ENCODE measurements at places on chromosomes 11 and 22.

DNA sequence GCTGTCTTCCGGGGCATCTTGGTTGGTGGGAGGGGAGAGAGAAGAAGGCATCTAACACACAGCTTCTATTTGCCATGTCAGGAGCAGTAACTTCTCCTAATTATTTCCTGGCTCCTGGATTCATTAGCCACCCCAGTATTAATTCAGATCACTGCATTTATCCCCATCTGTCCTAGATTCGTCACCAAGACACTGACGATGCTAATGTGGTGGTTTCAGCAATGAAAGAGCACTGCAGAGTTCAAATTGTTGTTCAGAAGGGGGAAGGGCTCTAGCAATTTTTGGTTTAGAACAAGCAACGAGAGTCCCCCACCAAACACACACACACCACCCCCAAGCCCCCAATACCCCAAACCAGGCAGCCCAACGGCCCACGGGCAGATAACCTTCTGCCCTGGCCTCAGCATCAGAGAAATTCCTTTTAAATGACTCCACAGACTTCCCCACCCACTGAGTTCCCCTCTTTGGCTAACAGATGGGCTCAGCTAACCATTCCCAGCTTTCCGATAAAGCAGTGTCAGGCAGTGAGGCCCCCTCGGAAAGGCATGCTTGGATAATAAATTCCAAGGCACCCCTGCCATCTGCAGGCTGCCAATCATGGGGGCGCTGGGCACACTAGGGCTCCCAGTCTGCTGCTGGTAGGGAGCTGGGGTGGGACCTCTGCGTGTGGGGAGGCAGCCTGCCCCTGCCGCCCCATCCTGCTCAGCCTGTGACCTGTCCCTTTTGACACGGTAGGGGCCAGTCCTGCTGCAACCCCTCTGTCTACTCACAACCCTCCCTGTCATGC lies 453.5 kb downstream of the MIAT start:
- no peak for DNase-seq

DNA sequence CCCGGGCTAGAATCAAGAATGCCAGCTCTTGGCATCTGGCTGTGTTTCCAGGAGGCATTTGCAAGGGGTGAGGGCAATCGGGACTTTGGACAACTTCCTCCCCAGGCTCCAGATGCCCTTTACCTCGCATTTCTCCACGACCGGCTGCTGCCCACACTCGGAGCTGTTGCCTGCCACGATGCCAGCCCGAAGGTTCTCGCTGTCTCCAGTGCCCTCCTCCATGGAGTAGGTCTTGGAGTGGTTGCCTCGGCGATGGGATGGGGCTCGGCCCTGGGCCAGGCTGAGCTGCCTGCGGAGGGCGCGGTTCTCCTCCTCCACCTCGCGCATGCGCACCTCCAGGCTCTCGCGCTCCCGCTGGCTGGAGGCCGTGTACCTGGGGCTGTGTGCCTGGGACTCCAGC lies 270.0 kb downstream of the LARGE1 start:
- DNase-seq = no peak

DNA sequence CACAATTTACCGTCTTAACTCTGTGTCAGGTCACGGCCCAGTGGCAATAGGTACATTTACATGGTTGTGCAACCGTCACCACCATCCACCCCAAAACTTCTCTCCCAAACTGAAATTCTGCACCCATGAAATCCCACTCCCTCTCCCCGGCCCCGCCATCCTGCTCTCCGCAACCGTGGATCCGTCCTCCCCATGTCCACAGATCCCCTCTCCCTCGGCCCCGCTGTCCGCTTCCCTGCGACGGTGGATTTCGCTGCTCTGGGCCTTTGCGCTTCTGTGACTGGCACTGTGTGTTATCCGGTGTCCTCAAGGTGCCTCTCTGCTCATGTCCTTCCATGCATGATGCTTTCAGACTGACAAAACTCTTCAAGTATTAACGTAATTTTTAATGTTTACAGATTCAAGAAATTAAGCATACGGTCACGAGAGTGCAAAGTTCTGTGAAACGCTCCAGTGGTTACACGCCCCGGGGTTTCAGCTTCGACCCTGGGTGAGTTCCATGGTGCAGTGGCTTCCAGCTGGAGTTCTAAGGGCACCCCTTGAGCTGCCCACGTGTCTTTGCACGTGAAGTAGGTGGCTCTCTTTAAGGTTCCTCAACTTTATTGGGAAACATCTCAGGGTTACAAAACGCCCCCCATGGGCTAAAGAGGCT lies 76.4 kb downstream of the KCNQ1 start:
- no peak for DNase-seq

GRCh38 chr11:78061088-78061920 lies 2.4 kb upstream of the THRSP start:
- no peak for DNase-seq

DNA sequence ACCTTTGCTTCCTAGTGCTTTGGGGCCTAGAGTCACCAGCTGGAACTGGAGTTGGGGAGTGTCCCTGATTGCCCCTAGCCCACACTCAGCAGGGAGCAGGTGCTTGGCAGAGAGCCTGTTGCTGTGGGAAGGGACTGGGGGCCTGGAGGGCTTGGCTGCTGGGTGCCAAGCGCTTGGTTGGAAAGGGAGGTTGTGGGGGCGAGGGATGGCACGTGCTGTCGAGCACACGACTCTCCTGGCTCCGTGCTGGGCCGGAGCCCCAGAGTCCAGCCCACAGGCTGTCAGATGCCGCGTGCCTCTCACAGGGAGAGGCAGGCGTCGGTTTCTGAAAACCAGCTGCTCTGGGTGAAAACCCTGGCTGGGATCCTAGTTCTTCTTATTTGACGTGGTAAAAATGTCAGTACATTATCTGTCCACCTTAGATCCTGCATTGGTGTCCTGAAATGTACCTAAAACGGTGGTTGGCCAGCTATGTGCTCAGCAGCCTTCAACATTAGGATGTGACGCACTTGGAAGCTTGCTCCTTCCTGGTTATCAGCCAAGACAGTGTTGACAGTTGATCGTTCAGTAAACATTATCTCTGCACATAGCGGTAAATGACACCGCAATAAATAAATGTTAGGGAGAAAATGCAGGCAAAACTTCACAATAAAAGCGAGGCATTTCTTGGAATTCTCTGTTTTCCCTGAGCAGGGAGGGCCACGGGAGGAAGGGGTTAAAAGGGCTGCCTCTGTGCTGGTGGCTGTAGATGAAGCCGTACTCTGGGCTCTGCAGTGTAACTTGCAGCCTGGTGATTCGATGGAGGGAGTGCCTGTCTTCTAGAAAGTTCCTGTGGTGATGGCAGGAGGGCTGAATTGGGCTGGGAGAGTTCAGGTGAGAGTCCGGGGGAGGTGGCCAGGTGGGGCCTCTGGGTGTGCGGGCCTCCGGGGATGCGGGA lies 29.2 kb downstream of the GRAMD4 start:
- no peak for DNase-seq

- DNase-seq = no peak
Observed at GRCh38 chr11:67514116-67514515, 6.2 kb upstream of the CDK2AP2 start.

- no peak for DNase-seq
Observed at GRCh38 chr22:22218302-22218701, 26.3 kb upstream of the VPREB1 start.

DNA sequence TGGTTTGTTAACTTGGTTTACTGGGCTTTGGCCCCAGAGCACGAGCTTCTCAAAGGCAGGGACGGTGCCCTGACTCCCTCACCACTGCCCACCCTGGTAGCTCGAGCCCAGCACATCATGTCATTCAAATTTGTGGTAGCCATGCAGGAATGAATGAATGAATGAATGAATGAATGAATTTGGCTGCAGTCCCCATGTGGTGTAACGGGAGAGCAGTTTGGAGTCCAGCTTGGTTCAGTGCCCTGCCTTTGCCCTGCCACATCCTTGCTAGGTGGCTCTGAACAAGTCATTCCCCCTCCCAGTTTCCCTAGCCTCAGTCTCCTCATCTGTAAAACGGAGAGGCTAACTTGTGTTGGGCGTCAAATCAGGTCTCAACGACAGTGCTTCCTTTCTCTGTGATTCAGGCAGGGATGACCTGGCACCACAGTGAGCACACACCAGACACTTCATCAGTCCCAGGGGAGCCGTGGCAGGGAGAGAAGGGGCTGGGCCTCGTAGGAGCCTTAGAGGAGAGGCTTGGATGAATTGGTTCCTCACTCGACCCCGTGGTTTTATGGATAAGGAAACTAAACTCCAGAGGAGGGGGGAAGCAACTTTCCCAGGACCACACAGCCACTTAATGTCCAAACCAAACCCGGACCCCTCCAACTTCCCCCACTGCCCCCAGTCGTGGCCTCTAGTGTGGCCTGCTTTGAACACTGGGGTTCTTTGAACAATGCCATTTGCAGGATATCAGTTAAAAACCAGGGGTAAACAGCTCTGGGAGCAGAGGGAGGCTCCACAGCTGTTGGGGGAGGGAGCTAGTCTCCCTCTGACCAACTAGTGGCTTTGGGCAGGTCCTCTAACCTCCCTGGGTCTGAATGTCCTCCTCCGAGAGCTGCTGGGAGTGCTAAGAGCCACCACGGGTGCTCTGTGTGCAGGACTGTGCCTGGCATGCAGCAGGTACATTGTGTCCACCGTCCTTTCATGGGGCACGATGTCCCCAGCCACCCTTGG lies 86.2 kb downstream of the CACNA1I start:
- DNase-seq = no peak

DNA sequence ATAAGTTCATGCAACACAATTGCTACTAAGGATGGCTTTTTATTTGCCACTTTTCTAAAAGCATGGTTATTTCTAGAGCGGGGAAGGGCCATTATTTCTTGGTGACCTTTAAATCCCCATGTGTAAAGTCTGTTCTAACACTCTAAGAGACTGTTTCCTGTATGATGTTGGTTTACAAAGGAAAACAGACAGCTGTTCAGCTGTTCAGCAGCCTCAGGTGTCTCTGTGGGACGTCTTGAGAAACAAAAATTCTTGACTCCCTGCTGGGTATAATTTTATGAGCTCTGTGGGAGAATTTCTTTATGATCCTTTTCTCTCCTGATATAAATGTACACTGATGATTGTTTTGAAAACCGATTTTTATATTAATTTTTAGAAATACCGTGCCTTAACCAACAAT lies 13.9 kb downstream of the MUC15 start:
- no peak for DNase-seq

GRCh38 chr11:128471138-128471661 lies 116.2 kb downstream of the ETS1 start:
- DNase-seq = no peak

DNA sequence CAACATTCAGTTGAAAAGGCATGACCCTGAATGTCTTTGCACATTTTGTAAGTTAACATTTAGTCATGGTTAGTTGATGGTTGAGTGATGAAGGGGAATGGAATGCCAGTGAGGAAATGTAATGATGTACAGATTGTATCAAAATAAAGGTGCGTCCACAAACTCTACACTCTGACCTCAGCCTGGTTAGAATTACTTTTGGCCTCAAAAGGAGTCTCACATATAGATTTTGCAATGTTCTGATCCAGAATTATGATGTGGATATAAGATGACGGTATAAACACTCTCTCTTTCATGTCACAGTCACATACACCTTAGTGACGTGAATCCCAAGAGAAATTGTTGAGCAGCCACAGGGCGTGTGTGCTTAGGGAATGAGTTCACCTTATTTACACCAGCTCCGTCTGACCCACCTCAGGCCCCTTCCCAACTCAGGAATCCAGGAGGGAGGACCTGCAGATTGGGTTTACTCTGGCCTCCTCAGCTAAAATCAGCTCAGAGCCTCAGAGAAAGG lies 100.1 kb downstream of the RDX start:
- DNase-seq = no peak

- no peak for DNase-seq
Observed at GRCh38 chr11:86745571-86745970, 54.8 kb upstream of the PRSS23 start.

GRCh38 chr22:45579806-45580725 lies 77.4 kb downstream of the FBLN1 start:
- no peak for DNase-seq

DNA sequence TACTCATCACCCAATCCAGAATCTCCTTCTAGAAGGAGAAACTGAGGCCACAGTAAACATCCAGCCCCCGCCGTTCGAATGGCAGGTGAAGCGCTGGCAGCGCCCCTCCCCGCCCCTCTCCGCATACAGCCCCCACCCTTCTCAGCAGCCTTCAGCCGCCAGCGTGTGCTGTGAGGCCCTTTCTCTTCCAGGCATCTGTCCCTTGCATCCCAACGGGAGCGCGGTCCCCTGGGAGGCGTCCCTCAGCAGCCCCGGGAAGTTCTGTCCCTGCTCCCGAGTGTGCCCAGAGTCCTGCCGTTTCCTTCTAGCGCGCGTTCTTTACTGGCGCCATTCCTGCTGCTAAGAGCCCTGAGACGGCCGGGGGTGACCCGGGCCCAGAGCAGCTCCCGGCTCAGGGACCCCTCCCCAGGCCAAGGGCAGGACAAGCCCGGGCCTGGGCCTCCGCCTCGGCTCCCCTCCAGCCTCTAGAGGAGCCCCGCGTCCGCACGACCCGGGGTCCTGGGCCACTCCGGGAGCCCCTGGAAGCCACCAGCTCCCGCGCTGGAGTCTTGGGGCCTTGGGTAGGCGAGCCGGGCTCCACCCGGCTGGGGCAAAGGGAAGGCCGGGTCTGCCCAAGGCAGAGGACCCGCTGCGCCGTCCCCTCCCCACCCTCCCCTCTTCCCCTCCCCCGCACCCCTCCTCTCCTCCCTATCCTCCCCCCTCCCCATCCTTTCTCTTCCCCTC lies 450.4 kb downstream of the OPCML start:
- DNase-seq = no peak

DNA sequence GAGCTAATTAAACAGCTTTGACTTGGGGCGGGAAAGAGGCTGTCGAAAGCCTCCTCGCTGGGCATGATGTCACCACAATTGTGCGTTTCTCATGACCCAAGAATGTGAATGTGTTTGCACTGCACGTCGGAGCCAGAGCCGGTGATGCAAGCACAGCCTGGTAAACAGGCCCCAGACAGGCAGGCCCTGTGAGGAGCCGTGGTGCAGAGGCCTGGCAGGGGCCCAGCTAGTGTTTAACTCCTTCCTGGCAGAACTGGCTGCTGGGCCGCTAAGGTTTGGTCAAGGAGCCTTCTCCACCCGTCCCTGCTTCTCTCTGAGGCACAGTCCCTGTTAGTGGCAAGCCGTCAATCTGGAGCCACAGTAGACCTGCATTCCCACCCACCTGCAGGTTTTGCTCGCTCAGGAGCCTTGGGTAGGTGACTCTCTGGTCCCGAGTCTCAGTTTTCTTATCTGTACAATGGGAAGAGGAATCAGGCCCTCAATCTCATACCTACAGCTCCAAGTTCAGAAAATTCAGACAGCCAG lies 25.4 kb upstream of the SMTN start:
- no peak for DNase-seq

DNA sequence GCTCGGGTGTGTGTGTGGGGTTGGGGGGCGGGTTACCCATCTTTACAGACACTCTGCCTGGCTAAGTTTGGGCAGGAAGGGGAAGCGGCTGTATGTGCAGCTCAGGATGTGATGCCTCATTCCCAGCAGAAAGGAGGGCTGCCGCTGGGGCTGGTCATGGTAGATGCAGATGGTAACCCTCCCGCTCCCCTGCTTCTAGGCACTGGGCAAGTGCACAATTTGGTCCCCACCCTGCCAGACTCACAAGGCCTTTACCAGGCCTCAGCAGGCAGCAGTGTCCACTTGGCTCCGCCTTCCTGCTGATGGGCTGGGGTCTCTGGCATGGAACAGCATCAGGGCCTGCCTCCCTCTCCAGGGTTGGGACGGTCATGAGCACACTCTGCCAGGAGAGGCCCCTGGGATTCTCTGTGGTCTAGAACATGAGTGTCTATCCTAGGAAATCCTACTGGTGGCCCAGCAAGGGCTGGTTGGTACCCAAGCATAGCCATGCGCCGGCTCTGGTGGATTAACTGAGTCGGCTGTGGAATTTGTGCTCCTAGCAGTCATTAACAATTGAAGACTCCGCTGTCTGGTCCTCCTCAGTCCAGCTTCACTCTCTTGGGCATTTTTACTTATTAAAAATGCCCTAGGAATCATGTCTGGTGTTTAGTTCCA lies 4.2 kb downstream of the LMO1 start:
- no peak for DNase-seq

- DNase-seq = no peak
Observed at GRCh38 chr11:112785149-112785548, 176.1 kb upstream of the NCAM1 start.

Measured in NCI-H1436 treated with DMSO at 0.1 percent for 48 hours (cell line).